ENCODE measurements at places on chromosomes 7 and 10. TPM values are rescaled to one million over a fixed set of nuclear protein-coding genes. Genes with fewer than 3 reads are reported as not detected.

Gene DPCD
- 27.6 TPM for total RNA-seq

DNA sequence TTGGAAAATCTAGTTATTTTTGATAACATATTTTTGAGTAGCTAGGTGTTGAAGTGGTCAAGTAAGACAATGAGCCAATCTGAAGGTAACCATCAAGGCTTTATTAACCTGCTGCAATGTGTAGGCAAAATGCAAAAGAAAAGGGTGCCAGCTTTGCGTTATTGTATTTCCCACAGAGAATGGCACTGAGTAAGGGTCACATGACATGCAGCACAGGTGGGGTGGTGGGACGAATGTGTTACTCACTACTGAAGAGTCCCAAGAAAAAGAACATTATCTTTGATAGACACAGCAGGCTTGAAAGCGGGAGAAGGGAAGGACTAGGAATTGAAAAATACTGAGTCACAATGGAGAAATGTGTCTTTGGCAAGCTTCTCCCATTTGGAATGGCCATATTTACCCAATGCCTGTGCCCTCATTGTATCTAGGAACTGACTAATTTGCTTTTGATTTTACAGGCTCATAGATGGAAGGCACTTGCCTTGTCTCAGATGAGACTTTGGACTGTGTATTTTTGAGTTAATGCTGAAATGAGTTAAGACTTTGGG is 898.6 kb upstream of the POT1 start:
- H3K27ac ChIP-seq = no peak overlapping the region
- H3K27me3 ChIP-seq = no peaks in the 10 kb centered on the region
- H3K4me3 ChIP-seq = no peak overlapping the region
- H3K36me3 ChIP-seq = no peaks in the 10 kb centered on the region

- DNase-seq = no peak
- H3K4me3 ChIP-seq = peak within 1 kb of the TSS; percentile 38
- H3K4me1 ChIP-seq = no peaks in the 10 kb centered on the region
- peaks cover 3% of the 10 kb centered on the region for H3K36me3 ChIP-seq
- no peak within 1 kb of the TSS for H3K27ac ChIP-seq
Measured at GRCh38 chr7:88759230-88760135, at the start of gene ZNF804B. ZNF804B (plus strand) TSS chr7:88759700; CDS start chr7:88759977, 277 bp downstream.

GRCh38 chr7:22859641-22860290 is 37.1 kb upstream of the TOMM7 start:
- H3K4me1 ChIP-seq = peaks cover 32% of the 10 kb centered on the region
- H3K4me3 ChIP-seq = no peak overlapping the region
- DNase-seq = no peak
- no peaks in the 10 kb centered on the region for H3K27me3 ChIP-seq
- H3K36me3 ChIP-seq = peaks cover 16% of the 10 kb centered on the region

Gene WIPF3
- total RNA-seq = 2.0 TPM

GRCh38 chr7:81209059-81209458 is 290.2 kb upstream of the SEMA3C start:
- H3K4me1 ChIP-seq = no peaks in the 10 kb centered on the region
- no peaks in the 10 kb centered on the region for H3K36me3 ChIP-seq
- peak overlapping the region; percentile 20 for H3K27ac ChIP-seq

DNA sequence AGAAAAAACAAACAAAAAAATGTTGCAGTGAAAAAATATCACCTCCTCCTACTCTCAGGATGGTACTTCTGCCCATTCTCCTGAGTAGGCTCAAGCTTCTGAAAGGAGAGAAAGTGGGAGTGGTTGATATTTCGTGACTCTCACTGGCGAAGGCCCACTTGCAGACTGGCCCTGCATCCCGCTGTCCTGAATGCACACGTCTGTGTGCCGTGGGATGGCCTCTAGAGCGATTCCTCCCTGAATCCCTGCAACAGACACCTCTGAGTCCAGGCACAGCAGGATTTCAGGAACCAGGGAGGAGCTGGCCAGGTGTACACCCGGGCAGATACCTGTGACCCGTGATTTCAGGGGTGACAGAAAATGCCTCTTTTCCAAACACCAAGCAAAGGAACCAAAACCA is 319.2 kb downstream of the DPP6 start:
- no peak for DNase-seq
- H3K4me3 ChIP-seq = no peak overlapping the region
- H3K27me3 ChIP-seq = no peaks in the 10 kb centered on the region
- no peak overlapping the region for H3K27ac ChIP-seq
- H3K4me1 ChIP-seq = no peaks in the 10 kb centered on the region

- no peaks in the 10 kb centered on the region for H3K4me1 ChIP-seq
- no peak for DNase-seq
Measured at GRCh38 chr7:87231711-87232110, 12.2 kb upstream of the TMEM243 start.

GRCh38 chr10:124008681-124009080 is 84.7 kb downstream of the CHST15 start:
- H3K36me3 ChIP-seq = no peaks in the 10 kb centered on the region
- H3K4me3 ChIP-seq = no peak overlapping the region
- H3K4me1 ChIP-seq = no peaks in the 10 kb centered on the region
- no peak overlapping the region for H3K27ac ChIP-seq
- H3K27me3 ChIP-seq = no peaks in the 10 kb centered on the region
- DNase-seq = no peak

DNA sequence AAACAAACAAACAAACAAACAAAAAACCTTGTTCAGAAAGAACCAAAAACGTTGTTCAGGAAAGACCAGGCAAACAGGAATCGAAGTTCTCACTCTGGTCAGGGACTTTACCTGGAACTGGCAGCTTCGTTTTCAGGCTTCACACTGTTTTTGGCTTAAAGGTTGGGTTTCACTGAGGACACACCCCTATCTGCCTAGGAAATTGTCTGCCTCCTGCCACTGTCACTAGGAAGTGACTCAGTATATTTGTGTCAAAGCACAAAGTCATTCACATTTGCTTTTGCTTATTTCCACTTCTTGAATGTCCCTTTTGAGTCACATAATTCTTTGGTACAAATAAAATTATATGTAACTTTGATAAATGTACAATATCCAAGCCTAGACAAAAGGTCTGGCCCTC is 37.9 kb downstream of the PNLIPRP3 start:
- no peak overlapping the region for H3K4me3 ChIP-seq
- no peak overlapping the region for H3K27ac ChIP-seq
- no peaks in the 10 kb centered on the region for H3K36me3 ChIP-seq
- no peak for DNase-seq
- peaks cover 8% of the 10 kb centered on the region for H3K27me3 ChIP-seq

- DNase-seq = no peak
- H3K27me3 ChIP-seq = no peaks in the 10 kb centered on the region
- no peak overlapping the region for H3K27ac ChIP-seq
- H3K36me3 ChIP-seq = no peaks in the 10 kb centered on the region
- H3K4me1 ChIP-seq = no peaks in the 10 kb centered on the region
Measured at GRCh38 chr7:22909917-22910316, 87.3 kb upstream of the TOMM7 start.

Gene CRHR2
- total RNA-seq = not detected

DNA sequence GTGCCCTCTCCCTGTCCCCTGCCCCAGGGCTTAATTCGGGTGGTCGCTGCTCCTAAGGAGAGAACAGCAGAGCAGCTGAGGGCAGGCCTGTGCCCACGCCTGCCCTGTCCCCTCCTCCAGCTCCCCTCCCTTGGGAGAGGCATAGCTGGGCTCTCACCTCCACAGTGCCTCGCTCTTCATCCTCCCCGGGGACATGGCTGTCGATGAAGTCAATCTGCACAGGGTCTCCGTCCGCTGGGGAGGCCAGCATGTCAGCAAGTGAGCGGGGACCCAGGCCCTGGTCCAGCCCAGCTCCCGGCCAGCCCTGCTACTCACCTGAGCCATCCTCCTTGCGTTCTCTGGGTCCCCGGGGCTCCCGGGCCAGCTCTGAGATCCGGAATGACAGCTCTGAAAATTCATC is 3.8 kb upstream of the SAP25 start:
- no peaks in the 10 kb centered on the region for H3K27me3 ChIP-seq
- H3K4me3 ChIP-seq = no peak overlapping the region
- DNase-seq = no peak
- H3K4me1 ChIP-seq = no peaks in the 10 kb centered on the region
- H3K36me3 ChIP-seq = peaks cover 9% of the 10 kb centered on the region

GRCh38 chr10:101286248-101287046 is 57.2 kb upstream of the LBX1 start:
- H3K36me3 ChIP-seq = no peaks in the 10 kb centered on the region
- H3K4me3 ChIP-seq = no peak overlapping the region
- no peaks in the 10 kb centered on the region for H3K4me1 ChIP-seq
- DNase-seq = no peak
- H3K27me3 ChIP-seq = peaks cover 3% of the 10 kb centered on the region

- no peaks in the 10 kb centered on the region for H3K4me1 ChIP-seq
- no peak for DNase-seq
- no peaks in the 10 kb centered on the region for H3K36me3 ChIP-seq
- no peak overlapping the region for H3K4me3 ChIP-seq
- H3K27me3 ChIP-seq = no peaks in the 10 kb centered on the region
Measured at GRCh38 chr10:90560331-90560730, 297.5 kb downstream of the HTR7 start.

DNA sequence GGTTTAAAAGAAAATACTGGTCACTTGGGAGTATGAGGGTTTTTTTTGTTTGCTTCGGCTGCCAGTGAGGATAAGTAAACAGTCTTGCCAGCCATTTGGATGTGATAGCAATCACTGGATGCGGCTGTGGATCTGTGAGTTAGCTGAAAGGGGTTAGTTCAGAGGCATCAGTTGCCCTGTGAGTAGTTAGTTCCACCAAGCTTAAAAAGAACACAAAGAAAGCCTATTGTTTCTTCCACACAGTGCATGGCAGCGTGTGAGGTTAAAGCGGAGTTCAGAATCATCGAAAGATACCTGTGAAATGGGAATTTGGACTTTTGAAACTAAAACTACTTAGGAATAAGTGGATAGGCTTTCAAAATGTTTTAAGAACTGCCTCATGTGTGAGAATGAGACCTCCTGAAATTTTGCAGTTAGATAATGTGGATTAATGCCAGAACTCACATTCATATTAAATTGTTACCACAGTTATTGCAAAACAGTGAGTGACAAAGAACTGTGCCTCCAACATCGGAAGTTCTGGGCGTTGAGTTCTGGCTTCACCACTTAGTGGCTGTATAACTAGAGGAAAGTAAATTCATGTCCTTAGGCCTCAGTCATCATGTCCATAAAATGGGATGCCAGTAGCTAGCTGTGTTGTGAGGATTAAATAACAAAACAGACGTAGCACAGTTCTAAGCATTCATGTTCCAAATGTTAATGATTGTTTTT is 31.3 kb downstream of the KIAA1217 start:
- peaks cover 3% of the 10 kb centered on the region for H3K4me1 ChIP-seq
- no peak overlapping the region for H3K4me3 ChIP-seq
- H3K36me3 ChIP-seq = no peaks in the 10 kb centered on the region
- no peak overlapping the region for H3K27ac ChIP-seq

DNA sequence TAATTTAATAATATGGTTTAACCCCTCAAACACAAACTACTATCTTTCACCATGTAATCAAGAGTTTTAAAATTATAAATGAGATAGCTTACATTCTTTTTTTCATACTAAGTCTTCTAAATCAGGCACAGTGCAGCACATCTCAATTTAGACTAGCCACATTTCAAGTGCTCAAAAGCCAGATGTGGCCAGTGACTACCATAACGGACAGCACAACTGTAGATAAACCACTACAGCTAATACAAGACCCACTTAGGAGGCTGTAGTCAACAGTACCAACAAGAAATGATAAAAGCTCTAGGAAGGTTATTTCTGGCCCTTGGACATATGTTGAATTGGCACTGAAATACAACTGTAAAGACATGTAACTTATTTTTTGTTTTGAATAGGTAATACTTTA is 65.3 kb downstream of the JAZF1 start:
- no peak for DNase-seq
- H3K36me3 ChIP-seq = no peaks in the 10 kb centered on the region
- H3K27ac ChIP-seq = no peak overlapping the region
- no peak overlapping the region for H3K4me3 ChIP-seq

DNA sequence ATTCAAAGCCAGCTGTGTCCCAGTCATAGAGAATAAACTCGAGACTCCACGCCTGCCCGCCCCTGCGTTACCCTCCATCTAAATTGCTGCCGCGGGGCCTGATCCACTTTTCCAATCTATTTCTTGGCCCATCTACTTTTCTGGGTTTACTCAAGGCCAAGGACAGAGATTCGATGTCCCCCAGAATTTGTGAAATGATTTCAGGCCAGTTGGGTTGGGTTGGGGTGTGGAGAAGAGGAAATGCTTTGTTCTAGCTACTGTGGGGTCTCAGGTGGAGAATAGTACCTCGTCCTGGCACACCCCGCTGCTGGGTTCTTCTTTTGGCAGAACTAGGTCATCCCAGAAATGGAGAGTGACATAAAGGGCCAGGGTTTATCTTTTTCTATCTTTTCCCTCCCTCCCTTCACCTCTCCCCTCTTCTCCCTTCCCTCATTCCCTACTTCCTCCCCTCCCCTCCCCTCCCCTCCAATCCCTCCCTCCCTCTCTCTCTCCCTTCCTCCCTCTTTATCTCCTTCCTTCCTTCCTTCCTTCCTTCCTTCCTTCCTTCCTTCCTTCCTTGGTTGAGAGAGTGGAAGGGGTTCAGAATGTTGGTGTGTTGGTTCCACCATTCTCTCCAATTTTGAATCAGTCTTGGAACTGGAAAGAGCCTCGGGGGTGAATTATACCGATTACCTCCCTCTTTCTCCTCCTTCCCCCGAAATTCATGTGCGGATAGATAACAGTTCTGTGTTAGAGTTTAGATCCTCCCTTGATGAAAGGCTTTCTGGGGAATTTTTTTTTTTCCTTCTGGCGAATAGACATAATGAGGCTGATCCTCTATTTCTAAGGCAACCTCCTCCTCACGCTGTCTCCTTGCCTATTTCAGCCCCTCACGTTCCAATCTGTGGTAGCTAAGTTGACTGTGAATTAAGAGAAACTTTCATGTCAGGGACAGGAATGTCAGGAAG is 1.2 kb upstream of the TMEM229A start:
- no peak overlapping the region for H3K4me3 ChIP-seq
- H3K36me3 ChIP-seq = no peaks in the 10 kb centered on the region
- peaks cover 3% of the 10 kb centered on the region for H3K4me1 ChIP-seq
- peaks cover 41% of the 10 kb centered on the region for H3K27me3 ChIP-seq

Gene FAM221A
- 8.4 TPM for total RNA-seq

DNA sequence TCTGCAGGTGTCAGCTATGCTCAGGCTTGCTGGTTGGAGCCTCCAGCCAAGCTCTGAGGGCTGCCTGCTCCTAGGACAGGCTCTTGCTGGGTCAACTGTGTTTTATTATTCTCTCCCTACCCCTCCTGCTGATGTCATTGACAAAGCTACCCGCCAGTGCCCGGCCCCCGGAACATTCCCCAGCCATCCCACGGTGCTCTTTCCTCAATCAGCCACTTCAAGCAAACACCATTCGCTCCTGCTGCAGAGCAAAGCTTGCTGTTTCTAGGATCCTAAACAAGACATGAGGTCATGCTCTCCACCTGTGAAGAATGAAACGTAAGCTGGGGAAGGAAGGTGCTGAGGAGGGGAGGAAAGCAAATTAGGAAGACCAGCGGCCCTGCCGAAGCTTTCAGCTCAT is 2.1 kb upstream of the C10orf71 start:
- no peak for DNase-seq
- H3K4me3 ChIP-seq = no peak overlapping the region
- no peaks in the 10 kb centered on the region for H3K4me1 ChIP-seq
- no peaks in the 10 kb centered on the region for H3K36me3 ChIP-seq
- no peaks in the 10 kb centered on the region for H3K27me3 ChIP-seq
- no peak overlapping the region for H3K27ac ChIP-seq

Gene SLC13A1
- not detected for total RNA-seq

Data from Panc1 (cell line).